ENCODE measurements at places on chromosomes 4 and X.

- no peak for DNase-seq
Measured at GRCh38 chrX:47586043-47586787, 4.0 kb downstream of the TIMP1 start.

GRCh38 chr4:165668694-165669093 lies 204.3 kb upstream of the TLL1 start:
- DNase-seq, result no peak

DNA sequence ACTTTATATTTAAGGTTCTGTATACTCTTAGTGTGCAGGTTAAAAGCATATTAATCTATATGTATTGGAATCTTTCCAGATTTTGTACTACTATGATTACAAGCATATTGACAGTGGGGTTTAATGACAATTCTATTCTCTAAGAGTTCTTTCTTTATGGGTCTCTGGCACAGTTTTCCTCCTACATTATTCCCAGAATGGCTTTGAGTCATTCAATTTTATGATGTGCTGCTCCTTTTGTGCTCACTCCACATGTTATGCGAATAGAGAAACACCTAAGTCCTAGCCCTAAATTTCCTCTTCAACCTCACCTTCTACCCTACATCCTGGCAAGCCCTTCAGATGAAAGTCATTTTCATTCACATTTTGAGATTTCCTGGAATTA lies 209.9 kb upstream of the DIAPH2 start:
- no peak for DNase-seq

DNA sequence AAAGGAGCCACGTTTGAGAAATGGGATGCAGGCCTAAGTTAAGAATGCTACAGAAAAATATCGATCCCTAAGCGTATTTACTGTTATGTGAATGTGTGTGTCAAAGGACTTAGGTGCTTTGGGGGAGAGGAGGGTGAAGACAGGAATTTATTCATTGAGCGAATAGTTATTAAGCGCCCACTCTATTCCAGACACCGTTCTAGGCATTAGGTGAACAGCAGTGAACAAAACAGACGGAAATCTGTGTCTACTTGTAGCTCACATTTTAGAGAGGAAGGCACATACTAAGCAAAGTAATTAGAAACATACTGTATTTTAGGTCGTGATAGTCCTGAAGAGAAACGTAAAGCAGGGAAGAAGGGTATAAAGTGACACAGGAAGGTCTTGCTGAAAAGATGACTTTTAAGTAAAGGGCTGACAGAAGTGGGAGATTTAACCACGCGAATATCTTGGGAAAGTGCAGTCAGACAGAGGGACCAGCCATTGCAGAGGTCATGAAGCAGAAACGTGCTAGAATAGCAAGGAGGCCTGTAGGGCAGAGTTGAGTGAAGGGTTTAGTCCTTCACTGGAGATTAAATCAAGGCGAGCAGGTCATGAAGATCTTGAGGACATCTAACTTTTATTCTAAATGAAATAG lies 541 bp downstream of the AIMP1 start:
- no peak for DNase-seq

DNA sequence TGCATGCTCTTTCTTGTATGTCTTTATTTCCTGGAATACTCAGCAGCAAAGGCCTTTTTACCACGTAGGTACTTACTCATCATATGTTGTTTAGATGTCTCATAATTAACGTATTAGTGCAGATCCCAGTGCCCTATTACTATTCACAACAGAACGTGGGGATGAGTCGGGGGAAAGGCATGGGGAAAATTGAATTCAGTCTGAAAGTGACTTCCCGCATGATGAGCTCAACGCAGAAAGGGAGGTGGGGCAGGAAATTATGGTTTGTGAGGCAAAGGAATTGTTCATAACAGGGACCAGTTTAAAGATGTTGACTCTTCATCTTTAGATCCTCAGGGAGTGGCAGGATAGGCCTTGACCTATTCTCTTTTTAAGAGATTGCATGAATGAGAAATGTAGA lies 2.0 kb upstream of the TMPRSS11D start:
- no peak for DNase-seq

DNA sequence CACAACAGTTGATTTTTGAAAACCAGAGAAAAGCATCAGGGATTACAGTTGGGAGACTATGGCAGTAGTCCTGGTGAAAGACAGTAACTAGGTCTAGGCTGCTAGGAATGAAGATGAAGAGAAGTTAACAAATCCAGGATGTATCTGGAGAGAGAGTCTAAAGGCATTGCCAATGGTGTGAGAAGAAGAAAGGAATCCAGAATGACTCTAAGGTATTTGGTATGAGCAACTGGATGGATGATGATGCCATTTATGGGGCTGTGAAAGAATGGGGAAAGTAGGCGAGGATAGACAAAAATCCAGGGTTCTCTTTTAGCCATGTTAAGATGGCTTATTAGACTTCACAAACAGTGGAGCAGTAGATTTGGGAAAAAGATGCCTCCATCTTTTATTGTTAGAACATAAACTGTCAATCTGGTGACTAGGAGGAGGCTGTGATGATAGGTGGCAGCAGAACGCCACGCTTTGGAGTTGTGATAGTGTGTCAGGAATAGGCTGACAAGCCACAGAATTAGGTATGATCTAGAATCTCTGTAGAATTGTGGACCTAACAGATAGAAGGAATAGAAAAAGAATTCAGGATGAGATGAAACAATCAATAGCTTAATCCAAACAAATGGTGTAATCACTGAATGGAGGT lies 27.3 kb upstream of the JADE1 start:
- DNase-seq, result peak; percentile 36

GRCh38 chr4:111847296-111848008 lies 297.8 kb upstream of the FAM241A start:
- no peak for DNase-seq

GRCh38 chr4:123661080-123661737 lies 264.6 kb downstream of the SPRY1 start:
- no peak for DNase-seq

- DNase-seq, result no peak
Measured at GRCh38 chr4:48449151-48449550, 34.0 kb upstream of the SLC10A4 start.

DNA sequence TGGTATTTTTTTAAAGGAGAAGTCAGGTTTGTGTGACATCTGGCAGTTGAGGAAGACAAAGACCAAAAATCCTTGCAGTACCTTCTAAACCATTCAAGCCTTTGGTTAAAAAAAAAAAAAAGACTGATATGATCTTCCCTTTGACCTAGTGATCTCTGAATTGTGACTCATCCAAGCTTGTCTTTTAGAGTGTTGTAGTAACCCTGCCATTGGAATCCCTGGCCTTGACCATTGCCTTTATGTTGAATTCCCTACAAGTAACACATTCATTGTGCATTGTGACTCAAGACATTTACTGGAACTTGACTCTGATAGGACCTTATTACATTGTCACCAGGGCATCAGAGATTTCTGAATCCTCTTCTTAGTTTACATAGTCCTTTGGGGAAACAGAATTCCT lies 1469.0 kb downstream of the TECRL start:
- DNase-seq, result no peak

DNA sequence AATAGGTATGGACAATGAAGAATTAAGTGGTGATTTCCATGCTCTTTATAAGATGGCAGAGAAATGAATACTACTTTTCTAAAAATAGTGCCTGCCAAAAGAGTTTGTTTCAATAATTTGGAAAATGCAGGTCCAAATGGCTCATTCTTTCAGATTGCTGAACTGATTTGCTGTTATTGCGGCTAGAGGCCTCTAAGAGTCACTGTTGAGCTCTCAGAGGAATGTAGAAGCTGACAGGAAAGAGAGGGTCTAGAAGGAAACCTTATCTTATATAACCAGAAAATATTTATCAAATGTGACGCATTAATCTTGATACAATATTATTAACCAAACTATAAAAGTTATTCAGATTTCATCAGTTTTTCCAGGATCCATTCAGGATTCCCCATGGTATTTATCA lies 65.7 kb upstream of the PAGE1 start:
- peak; percentile 11 for DNase-seq

DNA sequence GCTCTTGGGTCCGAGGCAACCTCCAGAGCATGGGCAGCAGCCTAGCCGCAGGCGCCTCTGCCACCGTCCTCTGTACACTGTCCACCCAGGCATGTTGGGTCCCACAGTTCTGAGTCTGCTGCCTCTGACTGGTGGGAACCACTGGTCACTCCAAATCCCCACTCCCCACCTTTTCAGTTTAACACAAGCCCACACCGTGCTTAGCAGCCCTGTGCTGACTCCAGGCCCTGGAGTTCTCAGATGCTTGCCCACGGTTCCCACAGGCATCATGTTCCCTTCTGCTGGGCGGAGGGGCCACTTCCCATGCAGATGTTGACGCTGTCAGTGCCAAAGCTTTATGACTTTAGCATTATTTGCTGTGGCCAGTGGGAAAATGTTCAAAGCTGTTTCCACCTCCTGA lies 104.5 kb downstream of the SCD5 start:
- DNase-seq, result no peak

- no peak for DNase-seq
Measured at GRCh38 chr4:160238790-160239189, 1135.9 kb downstream of the RAPGEF2 start.

DNA sequence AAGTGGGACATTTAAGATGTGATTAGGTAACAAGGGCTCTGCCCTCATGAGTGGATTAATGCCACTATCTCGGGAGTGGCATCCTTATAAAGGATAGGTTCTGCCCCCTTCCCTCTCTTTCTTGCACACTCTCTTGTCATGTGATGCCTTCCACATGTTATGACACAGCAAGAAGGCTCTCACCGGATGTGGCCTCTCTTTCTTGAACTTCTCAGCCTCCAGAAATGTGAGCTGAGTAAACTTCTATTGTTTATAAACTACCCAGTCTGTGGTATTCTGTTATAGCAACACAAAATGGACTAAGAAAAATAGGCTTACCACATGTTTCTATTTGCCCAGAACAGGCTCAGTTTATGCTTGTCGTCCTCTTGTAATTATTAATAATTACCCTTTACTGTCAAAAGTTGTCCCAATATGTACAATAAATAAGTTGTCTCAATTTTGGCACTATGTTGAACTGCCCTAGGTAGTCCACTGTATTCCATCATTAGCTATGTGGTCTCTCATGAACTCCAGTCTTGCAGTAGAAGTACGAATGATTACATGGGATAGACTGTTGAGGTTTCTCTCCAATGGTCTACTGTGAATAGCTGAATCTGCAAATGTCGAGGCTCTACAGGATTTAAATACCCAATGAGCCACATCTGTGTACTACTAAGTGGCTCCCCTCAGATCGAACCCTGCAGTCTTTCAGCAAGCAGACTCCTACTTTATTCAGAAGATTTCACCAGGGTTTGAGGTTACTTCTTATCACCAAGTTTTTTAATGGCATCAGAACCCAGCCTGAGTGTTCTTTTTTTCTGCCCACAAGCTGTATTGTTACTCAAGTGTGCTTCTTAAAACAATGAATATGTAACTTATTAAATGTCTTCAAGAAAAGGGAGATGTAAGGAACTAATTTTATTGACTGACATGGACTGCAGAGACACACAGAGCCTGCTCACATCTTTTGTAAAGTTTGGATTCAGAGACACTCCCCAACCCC lies 102.0 kb upstream of the LEF1 start:
- no peak for DNase-seq

DNA sequence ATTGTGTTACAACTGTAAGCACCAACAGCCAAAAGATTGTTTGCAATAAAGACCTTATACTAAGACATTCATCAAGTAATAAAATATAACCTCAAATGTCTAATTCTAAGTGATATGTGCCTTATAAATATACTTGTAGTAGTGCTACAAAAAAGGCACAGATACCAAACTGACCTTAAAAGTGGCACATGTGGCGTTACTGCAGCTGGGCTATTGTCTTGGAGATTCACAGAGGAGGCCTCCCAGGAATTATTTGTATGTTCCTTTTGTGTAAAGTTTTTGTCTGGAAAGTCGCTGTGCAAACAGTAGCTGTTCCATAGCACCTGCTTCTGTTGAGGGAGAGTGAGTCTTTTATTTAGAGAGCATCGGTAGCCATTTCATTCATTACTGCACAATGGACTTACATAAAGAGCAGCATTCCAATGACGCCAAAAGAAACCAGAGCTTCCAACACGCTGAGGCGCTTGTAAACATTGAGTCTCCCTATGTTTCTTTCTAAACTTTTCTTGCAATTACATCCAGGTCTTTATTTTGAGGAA lies 143.7 kb downstream of the RPA4 start:
- no peak for DNase-seq

DNA sequence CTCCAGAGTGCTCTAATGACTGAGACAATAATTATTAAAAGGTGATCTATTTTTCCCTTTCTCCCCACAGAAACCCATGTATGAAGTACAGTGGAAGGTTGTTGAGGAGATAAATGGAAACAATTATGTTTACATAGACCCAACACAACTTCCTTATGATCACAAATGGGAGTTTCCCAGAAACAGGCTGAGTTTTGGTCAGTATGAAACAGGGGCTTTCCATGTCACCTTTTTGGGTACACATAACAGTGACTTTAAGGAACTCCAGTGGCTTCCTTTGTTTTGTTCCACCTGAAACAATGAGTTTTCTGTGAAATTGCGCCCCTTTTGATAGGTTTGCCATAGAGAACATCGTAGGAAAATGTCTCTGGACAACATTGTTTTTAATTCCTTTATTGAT lies 69.6 kb downstream of the KIT start:
- no peak for DNase-seq

DNA sequence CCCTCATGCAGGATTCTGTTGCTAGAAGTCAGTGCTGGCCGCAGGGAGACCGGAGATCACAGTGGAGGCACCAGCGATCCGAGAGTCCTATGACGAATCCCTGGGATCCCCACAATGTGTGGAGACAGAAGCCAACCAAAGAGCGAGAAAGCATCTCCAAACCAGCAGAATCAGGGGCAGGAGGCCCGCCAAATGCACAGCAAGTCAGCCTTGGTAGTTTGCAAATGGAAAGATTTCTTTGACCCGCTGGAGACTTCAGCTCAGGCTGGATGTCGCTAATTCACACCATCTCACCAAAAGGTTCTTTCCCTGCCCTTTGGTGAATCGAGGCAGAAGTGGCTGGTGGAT lies 505 bp upstream of the PKD2 start:
- no peak for DNase-seq

GRCh38 chr4:67131224-67131623 lies 414.1 kb downstream of the CENPC start:
- no peak for DNase-seq

DNA sequence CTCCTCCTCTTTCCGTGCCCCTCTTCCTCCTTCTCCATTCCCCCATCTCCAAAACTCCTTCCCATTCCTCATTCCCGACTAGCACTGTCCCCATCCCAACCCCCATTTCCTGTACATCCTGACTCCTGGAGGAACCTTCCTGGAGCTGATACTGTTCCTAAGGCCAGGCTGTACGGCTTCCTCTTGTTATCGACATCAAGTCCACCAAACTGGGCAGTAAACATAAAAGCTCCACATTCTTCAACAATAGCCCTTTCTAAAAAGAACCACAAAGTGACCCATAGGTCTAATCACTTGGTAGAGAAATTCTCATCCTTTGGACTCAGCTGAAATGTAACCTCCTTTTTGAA lies 22.9 kb downstream of the AWAT2 start:
- DNase-seq, result no peak

GRCh38 chr4:13701937-13702446 lies 74.5 kb upstream of the BOD1L1 start:
- DNase-seq, result no peak

GRCh38 chr4:143598816-143599215 lies 85.3 kb downstream of the SMARCA5 start:
- DNase-seq, result no peak

- no peak for DNase-seq
Measured at GRCh38 chrX:98398542-98398941, 1514.8 kb downstream of the RPA4 start.

- DNase-seq, result no peak
Measured at GRCh38 chrX:97328853-97329390, 445.2 kb downstream of the RPA4 start.

Measured in T-helper 2 cell (primary cell).